ENCODE measurements at places on chromosomes 3 and 15.

- DNase-seq: peak; percentile 86
Measured at GRCh38 chr3:176939022-176939817, 258.1 kb downstream of the TBL1XR1 start.

DNA sequence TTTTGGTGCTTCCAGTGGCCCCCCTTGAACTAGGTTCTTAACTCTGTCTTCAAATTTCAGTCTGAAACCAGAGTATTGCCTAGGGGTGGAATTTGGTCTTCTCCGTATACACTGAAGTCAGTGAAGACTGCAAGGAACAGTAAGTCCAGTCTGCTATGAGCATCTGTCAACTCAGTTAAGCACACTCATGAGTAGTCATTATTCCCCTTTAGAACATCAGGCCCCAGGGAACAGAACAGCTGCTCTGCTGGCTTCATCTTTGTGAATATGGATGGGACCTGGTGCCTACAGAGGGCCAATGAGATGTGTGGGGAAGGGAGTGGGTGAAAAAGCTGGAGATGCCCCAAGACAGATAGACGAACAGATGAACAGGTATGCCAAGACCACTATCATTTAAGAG, 85.2 kb upstream of the PRR23C start:
- no peak for DNase-seq

DNA sequence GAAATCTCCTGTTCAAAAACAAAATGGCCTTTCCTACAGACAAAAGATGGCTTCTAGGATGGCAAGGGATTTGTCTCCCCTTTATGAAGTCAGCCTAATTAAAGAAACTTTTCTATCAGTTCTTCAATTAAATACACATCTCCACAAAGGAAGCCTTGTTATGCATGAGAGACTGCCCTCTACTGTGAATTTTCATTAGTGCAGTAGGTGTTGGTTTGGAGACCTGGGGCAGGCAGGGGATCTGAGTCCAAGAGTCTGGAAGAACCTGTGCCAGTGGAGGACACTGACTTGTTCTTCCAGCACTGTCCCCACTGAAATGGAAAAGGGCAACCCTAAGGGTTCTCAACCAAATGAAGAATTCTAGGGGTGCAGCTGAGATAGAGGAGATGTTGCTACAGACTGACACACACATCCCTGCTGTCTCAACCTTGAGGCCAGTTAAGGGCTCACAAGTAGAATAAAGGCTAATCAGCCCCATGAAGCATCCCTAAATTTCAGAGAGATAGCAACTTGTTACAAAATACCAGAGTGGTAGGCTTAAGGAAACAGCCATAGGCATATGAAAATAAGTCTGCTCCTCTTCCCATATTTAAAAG, 174.0 kb upstream of the PRICKLE2 start:
- DNase-seq: peak; percentile 75

DNA sequence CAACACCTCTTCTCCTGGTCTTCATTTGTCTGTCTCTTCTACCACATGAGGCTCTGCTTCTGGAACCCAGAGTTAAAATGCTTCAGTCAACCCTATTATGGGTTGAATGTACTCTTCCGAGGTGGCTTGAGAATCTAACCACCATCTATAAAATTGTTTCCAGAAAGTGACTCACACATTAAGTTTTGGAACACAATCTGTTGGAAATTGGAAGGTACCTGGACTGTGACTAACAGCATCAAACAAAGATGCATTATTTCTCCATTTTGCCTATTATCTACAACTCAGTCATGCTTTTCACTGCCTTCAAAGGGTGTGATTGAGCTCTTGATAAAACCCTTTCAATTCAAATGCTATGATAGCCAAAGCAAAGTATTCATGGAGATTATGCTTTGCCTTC, 499.0 kb upstream of the SEMA6D start:
- no peak for DNase-seq

GRCh38 chr3:48504051-48504946, at the start of gene SHISA5:
Gene SHISA5 (minus strand): TSS chr3:48504174. CDS start chr3:48504094, 80 bp downstream.
- peak; percentile 78 for DNase-seq
